Aorta (tissue), 5 donors: ENCODE measurements at places on chromosomes 13 and 19. TPM values are rescaled to one million over a fixed set of nuclear protein-coding genes. Genes with fewer than 3 reads are reported as not detected.
A peak's percentile ranks its signal among the peaks of the same experiment; 100 is the strongest.

GRCh38 chr19:40797963-40798682, 868 bp upstream of the EGLN2 start:
- DNase-seq = peak; percentile 84

DNA sequence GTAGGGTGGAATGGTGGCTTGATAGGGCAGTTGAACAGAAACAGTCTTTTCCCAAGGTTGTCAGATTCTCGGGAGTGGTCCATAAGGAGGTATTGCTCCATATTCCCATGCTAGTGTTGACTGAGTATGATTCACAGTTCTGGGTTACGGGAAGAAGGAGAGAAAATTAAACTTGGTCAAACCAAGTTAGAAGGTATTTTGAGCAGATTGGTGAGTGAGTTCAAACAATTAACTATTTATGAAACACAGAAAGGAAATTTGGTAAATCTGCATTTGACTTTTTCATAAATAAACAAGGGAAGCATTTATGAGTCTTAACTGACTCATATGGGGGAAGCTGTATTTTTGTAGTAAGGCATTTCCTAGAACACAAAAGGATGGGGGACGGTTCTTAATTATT, 2419.4 kb downstream of the PCDH9 start:
- no peak for DNase-seq

GRCh38 chr13:31159306-31159705, 2.4 kb downstream of the HSPH1 start:
- no peak for DNase-seq

The PSG2 gene
- total RNA-seq = not detected
